ENCODE measurements at places on chromosomes 4 and X. TPM values are rescaled to one million over a fixed set of nuclear protein-coding genes. Genes with fewer than 3 reads are reported as not detected.

The CD40LG gene
- not detected for total RNA-seq

The VCX3B gene
- not detected for total RNA-seq

The ITIH6 gene
- total RNA-seq, result 0.05 TPM

The AGTR2 gene
- 34.6 TPM for total RNA-seq

The CABS1 gene
- not detected for total RNA-seq

The LRCH2 gene
- total RNA-seq, result 30.6 TPM

- DNase-seq, result no peak
These were observed 27.3 kb downstream of the RAP2C start for GRCh38 chrX:132191938-132192337.

DNA sequence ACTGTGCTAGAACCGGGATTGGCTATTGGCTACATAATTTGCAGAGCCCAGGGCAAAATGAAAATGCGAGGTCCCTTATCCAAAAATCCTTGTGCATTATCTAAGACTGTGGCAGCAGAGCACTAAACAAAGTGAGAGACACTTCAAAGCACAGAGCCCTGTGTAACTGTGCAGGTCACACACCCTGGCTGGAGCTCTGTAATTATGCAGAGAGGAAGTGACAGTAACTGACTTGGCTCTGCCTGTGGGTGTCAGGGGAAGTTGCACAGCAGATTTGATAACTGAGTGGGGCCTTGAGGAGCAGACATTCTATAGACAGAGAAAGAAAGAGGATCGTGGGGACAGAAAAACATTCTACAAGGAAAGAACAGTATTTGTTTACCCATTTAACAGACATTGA, 173.5 kb upstream of the FMR1 start:
- no peak for DNase-seq

GRCh38 chr4:150078579-150079080, 385 bp downstream of the DCLK2 start:
- no peak for DNase-seq

GRCh38 chr4:174283507-174284471, at the start of the genes CEP44 and FBXO8:
Gene CEP44, plus strand, starts transcription at chr4:174283911. Its CDS starts 15,211 bp downstream, at chr4:174299122.
Gene FBXO8, minus strand, starts transcription at chr4:174283667. Its CDS starts 20,575 bp downstream, at chr4:174263092.
- DNase-seq, result peak; percentile 89

GRCh38 chrX:30607155-30607554, 29.6 kb upstream of the TASL start:
- no peak for DNase-seq

DNA sequence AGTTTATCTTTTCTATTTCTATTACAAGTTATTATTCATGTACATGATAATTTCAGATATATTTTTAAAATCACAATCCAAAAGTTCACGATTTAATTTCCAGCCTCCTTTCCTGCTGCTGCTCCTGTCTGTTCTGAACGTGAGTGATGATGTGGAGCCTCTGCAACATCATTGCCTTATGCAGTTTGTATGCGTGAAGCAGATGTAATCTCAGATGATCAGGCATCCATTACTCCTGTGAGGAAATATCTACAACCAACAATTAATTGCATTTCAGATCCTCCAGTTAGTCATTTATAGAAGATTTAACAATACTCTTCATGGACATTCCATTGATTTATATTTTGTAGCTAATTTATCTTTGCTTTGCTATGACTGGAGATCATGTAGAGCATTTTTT, 668.7 kb upstream of the EPHA5 start:
- no peak for DNase-seq

DNA sequence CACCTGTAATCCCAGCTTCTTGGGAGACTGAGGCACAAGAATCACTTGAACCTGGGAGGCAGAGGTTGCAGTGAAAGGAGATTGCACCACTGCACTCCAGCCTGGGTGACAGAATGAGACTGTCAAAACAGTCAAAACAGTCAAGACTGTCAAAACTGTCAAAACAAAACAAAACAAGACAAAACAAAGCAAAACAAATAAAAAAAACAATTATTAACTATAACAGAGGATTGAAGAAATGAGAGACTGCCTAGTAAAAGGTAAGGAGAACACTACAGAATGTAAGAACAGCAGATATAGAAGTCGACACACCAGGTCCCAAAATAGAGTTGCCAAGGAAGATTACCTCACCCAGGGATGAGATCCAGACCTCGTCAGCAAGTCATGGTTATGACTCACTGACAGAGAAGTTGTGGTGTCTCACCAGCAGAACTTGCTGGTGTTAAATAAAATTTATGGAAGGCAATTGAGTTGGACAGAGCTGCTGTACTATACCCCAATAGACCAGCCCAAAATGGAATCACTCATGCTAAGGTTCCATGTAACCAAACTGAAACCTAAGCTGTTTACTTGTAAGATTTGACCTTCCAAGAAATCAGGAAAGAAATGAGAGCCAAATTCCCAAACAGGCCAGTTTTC, 32.1 kb upstream of the GK start:
- no peak for DNase-seq

DNA sequence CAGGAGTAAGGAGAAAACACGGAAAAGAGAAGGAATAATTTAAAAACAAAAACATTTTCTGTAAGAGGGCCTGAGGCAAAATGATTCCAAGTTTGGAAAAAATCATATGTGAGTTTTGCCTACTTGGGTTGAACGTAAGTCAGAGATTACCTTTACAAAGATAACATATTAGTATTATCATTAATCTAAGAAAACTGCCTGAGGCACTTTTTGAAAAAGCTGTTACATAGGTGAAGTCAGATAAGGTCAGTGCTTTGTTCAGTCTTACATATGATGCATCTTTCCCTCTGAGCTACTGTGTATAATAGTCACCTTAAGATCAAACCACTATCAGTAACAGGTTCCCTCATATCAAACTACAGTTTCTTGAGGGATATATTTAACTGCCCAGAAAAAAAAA, 287.2 kb downstream of the TMA16 start:
- no peak for DNase-seq

DNA sequence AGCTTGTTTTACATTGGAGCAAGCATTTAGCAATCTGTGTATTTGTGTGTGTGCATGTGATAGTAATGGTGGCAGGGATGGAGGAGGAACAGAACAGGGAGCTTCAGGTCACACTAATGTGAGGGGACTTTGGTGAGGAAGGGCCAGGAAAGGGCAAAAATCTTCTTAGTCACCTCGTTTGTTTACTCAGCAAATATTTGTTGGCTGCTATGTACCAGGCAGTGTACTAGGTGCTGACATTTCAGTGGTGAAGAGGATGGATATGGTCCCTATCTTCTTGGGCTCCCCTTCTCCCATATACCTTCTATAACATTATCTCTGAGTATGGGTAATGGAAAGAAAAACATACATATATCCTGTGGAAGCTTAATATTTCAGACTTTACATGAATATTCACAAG, 48.5 kb upstream of the HDAC8 start:
- DNase-seq, result no peak

DNA sequence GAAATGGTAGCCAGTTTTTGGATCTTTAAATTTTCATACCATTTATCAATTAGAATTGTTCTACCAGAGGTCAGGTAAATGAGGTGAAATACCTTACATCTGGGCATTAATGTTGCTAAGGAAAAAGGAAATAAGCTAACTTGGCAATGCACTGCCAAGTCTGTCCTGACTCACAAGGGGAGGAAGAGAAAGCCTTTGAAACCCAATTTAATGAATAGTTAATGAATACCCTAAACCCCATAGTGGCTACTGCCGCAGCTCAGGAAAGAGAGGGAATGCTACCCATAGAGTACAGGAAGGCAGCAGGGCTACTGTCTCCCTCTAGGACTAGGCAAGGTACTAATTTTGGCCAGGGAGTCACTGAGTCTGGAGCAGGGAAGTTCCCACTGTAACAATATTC, 16.8 kb upstream of the DHX15 start:
- no peak for DNase-seq

DNA sequence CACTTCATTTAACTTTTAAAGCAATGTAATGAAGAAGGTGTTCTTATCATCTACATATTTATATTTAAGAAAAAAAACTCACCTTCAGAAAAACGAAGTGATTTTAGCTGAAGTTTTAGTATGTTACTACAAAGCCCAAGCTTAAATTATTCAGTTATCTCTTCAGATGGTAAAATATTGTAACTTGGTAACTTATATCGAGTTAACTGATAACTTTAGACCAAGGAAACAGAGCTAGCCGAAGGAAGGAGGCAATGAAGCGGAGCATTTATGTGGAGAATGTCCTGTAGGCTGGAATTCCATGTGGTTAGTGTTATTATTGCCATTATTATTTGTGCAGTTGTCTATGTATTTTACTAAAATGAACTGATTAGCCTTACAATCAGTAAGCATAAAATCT, 1102.1 kb upstream of the LCORL start:
- no peak for DNase-seq

- no peak for DNase-seq
These were observed 33.1 kb downstream of the PCDH7 start for GRCh38 chr4:30753316-30753715.

DNA sequence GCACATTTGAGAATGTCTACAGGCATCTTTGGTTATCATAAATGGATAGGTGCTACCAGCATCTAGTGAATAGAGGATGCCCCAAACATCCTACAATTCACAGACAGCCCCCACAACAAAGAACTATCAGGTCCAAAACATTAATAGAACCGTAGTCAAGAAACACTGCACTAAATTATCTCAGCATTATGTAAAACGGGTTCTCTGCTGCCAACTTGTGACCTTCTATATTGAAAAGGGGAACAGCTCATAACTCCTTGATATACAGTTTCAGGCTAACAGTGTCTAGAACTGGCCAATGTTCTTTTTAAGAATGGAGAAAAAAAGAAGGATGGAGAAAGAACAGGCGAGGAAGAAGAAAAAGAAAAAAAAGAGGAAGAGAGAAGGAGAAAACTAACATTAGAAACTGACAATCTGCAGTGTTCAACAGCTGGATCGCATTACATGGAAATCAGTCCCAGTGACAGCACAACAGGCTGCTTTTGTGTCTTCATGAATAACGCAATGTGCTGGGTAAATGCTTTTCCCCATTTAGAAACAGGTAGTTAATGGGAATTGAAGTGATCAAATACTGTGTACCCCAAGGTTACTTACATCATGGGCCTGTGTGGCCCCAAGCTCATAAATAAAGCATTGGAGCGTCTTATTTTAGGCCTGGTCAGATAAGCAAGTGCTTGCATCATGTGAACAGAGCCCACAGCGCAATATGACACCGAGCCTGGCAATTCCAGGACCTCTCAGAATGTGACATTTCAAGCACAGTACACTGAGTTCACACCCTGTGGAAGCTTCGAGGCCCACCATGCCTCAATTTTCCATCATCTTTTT, 339.5 kb downstream of the DHX15 start:
- no peak for DNase-seq

- no peak for DNase-seq
These were observed 62.6 kb downstream of the DGKK start for GRCh38 chrX:50407976-50408375.
